ENCODE measurements at places on chromosomes 5 and 9.

GRCh38 chr5:177515580-177515979, 1.2 kb downstream of the DDX41 start:
- DNase-seq = no peak

- peak; percentile 57 for DNase-seq
Measured at GRCh38 chr9:36566813-36567221, 5.9 kb upstream of the MELK start.

DNA sequence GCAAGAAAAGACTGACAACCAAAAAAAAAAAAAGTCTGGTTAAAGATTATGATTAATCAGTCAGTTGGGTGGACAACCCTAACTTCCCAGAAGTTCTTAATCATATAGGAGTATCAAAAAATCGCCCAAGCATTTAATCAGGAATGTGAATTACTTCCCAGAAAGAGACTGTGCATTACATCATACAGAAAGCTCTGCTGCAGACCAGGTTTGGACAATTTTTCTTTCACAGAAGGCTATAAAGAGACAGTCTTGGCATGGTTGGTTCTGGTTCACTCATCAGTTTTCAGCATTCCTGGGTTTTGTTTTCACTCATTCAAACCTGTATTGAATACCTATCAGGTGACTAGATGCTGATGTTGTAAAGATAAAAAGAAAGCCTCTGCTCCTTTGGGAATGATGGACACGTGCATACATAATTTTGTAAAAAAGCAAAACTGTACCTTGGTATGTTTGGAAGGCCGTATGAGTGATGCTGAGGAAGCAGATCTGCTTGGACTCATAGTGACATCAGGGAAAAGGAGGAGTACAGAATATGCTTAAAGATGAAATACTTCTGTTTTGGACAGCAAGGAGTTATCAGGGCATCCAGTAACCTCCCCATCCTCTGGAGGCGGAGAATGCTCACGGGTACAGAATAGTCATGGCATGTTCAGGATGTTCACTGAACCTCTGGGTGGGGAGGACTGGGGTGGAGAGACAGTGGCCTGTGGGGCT, 178.4 kb downstream of the GNA14 start:
- peak; percentile 61 for DNase-seq

DNA sequence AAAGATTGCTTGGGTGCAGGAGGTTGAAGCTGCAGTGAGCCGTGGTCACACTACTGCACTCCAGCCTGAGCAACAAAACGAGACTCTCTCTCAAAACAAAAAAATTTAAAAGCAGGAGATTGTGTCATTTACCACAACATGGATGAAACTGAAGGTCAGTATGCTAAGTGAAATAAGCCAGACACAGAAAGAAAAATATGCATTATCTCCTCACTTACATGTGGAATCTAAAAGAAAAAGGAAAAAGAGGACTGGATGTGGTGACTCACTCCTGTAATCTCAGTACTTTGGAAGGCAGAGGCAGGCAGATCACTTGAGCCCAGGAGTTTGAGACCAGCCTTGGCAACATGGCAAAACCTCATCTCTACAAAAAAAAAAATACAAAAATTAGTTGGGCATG, 146.8 kb upstream of the DAPK1 start:
- peak; percentile 54 for DNase-seq

DNA sequence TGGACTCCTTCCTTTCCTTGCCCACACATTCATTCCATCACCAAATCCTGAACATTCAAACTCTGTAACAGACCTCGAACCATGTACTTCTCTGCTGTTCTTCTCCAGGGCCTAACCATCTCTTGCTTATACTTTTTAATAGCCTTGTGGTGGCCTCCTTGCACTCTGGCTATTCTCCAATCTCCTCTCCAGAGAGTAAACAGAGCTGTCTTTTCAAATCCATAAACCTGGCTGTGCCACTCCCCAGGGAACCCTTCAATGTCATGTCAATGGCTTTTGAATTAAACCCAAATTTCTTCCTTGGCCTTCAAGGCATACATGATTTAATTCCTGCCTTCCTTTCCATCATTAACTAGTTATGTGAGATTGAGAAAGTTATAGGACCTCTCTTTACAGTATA, 277.6 kb upstream of the EFNA5 start:
- no peak for DNase-seq

GRCh38 chr9:272251-273213, 57.9 kb downstream of the DOCK8 start:
- no peak for DNase-seq

DNA sequence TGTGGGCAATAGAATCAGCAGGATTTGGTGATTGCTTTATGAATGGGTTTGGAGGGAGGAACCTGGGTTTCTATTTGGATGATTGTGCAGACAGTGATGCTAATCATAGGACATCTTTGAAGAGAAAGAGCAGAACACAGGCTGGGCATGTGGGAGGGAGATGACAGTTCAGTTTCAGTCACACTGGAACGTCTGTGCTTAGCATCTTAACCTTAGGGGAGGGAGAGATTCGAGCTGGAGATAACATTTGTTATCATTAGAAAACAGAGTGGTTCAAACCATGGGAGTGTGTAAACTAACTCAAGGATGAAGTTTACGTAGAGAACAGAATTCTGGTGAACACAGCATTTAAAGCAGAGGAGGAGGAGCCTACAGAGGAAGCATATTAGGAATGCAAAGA, 138.6 kb upstream of the PPP2R2B start:
- DNase-seq = no peak

DNA sequence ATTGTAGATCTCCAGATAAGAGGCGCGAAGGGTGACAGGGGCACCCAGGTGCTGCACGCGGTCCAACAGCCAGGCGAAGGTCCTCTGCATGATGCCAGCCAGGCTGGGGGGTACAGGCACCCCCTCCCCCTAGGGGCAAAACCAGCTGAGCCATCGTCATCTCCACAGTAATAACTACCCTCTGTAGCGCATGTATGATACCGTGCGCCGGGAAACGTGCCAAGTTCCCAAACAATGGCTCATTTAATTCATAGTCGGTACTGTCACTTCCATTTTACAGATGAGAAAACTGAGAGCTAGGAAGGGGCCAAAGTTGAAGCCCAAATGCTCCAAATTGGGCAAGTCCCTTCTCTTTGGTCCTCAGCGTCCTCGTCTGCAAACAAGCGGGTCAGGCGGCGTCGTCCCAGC, 1.5 kb downstream of the KIF12 start:
- DNase-seq = peak; percentile 24

GRCh38 chr5:32589942-32590869, 4.8 kb downstream of the SUB1 start:
- peak; percentile 59 for DNase-seq

DNA sequence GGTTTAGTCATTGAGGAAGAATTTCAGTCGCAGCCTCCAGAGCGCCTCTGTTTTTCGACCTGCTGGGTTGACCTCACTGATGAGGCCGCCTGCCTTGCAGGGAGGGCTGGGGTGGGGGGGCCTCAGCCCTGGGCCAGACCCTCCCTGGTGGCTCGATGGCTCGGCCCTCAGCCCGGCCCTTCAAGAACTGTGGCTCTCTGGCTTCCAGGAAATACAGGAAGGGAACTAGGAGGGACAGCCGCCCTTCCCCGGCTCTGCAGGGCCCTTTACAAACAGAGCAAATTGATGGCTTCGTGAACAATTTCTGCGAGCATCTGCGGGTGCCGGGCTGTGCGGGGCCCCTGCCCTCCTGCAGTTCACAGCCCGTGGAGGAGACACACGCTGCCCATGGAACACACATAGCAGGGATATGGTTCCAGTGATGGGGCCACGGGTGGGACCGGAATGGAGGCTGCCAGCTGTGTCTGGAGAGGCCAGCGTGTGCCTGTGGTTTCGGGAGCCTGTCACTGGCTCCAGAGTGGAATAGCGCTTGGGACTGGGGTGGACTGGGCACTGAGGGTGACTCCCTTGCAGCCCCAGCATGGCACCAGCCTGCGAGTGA, 39.6 kb downstream of the COL5A1 start:
- DNase-seq = peak; percentile 77

GRCh38 chr9:86341007-86341491, 13.2 kb downstream of the TUT7 start:
- DNase-seq = peak; percentile 50

- DNase-seq = no peak
Measured at GRCh38 chr5:21689587-21689986, 1163.6 kb downstream of the CDH12 start.

DNA sequence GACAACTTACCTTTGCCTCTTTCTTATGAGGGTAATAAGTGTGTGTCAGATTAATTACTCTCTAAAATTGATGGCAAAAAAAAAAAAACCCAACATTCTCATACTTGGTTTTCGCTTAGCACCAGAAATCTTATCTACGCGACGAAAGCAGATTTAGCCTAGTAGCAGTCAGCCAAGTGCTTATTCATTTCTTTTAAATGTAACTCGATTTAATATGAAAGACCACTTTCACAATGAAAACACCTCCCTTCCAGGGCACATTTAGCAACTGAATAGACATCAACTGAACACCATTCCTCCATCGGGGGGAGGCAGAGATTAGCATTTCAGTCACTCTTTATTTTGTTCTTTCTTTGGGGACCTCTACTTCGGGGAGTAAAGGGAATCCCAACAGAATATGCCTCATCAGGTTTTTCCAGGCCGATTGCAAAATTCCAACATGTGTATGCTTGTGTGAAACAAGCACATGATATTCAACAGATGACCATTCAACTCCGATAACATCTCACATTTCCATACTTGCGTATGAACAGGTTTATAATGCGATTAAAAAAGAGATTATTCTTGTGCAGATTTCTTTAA, 124.1 kb upstream of the RETREG1 start:
- DNase-seq = no peak

DNA sequence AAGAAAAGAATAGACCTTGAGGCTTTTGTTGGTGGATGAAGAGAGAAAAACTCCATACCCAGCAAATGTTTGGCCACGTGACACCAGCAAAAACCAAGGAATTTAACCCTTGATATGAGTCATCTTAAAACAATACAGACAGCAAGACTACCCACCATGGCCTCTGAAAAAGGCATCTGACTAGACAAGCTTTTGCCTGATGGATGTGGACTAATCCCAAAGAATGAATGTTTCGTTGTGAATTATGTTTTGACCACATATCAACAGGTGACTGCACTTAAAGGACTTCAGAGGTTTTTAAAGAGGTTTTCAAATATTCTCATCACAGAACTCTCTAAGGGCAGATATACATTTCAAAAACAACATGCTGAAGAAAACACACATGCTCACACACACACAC, 33.0 kb upstream of the SLC1A3 start:
- DNase-seq = peak; percentile 59

DNA sequence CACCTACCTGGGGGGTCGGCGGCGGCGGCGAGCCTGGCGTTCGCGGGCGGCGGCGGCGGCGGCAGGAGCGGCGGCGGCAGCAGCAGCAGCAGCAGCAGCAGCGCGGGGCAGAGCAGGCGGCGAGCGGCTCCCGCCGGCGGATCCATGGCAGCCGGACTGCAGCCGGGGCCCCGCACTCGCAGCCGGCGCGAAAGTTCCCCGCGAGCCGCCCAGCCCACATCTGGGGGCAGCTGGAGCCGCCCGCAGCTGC, 153 bp downstream of the ADAMTS2 start:
- no peak for DNase-seq

- peak; percentile 59 for DNase-seq
Measured at GRCh38 chr5:33258553-33258952, 182.2 kb upstream of the TARS1 start.

DNA sequence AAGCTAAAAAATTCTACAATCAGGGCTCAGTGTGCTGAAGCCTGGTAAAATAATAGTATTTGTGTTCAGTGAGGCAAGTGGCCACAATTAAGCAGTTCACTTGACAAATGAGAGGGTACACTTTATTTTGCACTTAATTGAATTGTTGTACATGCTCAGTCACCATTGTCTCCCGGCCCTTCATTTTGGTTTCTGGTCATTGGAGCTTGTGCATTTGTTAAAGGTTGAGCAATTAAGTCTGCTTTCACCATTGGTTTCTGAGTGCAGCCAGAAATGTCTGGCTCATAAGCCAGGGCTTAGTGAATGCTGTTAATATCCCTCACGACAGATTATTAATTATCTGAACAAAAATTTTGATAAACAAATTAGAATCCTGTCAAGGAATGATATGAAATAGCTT, 89.6 kb downstream of the PRDM6 start:
- DNase-seq = no peak

- no peak for DNase-seq
Measured at GRCh38 chr9:89023740-89024139, 32.5 kb downstream of the S1PR3 start.

- DNase-seq = no peak
Measured at GRCh38 chr9:36174731-36175130, 5.5 kb downstream of the CCIN start.

DNA sequence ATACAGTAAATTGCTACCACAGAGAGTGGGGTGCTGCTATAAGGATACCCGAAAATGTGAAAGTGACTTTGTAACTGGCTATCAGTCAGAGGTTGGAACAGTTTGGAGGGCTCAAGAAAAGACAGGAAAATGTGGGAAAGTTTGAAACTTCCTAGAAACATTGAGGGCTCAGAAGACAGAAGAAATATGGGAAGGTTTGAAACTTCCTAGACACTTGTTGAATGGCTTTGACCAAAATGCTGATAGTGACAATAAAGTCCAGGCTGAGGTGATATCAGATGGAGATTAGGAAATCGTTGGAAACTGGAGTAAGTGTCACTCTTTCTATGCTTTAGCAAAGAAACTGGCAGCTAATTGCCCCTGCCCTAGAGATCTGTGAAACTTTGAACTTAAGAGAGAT, 1158.6 kb upstream of the CDH6 start:
- no peak for DNase-seq

DNA sequence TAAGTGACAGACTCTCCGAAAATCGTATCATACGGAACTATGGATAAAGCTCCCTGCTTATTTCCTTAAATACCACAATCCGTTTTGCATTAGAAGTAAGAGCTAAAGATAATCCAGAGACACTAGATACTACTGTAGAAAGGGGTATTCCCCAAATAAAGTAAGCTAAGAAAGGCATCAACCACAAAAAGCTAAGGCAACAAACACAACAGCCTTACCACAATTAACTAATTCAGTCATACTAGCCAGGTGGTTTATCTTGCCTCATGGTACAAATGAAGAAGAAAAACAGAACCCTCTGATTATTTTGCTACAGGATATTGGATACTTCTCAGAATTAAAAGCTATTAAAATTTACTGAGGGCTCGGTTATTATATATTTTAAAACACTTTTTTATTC, 14.1 kb downstream of the ERP44 start:
- DNase-seq = no peak

Measured in EH (cell line).